ENCODE measurements at places on chromosomes 12 and 14.

DNA sequence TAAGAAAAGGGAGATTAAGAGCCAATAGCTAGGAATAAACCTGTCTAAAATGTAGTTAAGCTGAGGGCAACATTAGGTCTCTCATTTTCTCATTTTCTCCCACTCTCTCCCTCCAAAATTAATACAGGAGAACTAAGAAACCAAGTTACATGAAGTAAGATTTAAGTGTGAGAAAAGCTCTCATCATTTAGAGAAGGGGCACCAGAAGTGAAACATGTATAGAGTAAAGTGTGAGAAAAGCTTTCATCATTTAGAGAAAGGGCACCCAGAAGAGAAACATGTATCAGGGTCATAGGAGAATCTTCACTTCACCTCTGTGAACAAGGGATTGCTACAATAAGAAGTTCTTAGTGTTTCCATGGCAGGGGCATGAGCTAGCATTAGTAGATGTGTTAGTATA, 132.4 kb upstream of the CNTN1 start:
- DNase-seq: no peak

- no peak for DNase-seq
These were observed 22.0 kb upstream of the PPFIBP1 start for GRCh38 chr12:27502021-27502435.

- DNase-seq: no peak
These were observed 35.2 kb downstream of the BRMS1L start for GRCh38 chr14:35861204-35861868.

- no peak for DNase-seq
These were observed 27.3 kb downstream of the RASAL1 start for GRCh38 chr12:113108308-113108707.

DNA sequence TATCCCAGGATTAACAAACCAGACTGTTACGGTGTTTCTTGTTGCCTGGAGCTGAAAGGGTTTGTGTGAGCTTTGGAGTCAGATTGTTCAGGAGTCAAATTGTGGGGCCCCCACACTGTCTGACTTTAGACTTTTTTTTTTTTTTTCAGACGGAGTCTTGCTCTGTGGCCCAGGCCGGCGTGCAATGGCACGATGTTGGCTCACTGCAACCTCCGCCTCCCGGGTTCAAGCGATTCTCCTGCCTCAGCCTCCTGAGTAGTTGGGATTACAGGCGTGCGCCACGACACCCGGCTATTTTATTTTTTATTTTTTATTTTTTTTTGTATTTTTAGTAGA, 847 bp downstream of the TSFM start:
- no peak for DNase-seq

GRCh38 chr12:68199127-68199526, 26.5 kb downstream of the IL26 start:
- DNase-seq: no peak

DNA sequence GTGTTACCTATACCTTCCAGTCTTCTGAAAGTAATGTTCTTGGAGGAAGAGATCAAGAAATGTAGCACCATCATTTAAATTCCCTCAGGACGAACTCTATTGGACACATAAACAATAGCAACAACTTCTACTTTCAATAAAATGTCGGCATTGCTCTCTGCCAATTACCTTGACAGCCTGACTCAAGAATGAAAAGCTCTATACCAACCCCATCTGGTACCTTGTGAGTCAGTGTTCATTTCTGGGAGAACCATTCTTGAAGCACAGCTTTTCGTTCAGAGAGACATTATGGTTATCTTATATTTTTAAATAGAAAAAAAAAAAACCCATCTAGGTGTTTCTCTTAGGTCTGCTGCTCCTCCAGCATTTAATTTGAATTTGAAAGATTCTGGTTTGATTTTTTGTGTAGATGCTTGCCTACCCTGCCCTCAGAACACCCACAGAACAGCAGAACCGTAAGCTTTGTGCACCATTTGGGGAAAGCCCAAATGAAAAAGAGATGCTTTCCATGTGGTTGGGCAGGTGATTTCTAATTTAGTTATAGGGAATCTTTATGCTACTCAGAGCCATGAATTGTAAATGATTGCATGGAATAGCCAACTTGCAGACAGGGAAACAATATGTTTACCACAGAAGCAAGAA, 156.0 kb downstream of the SAMD4A start:
- DNase-seq: no peak

- DNase-seq: no peak
These were observed 800.2 kb upstream of the LRFN5 start for GRCh38 chr14:40806471-40806870.

GRCh38 chr12:115922952-115923564, 354.4 kb downstream of the MED13L start:
- DNase-seq: no peak

GRCh38 chr12:51846911-51847642, 1.4 kb downstream of the FIGNL2 start:
- DNase-seq: no peak

DNA sequence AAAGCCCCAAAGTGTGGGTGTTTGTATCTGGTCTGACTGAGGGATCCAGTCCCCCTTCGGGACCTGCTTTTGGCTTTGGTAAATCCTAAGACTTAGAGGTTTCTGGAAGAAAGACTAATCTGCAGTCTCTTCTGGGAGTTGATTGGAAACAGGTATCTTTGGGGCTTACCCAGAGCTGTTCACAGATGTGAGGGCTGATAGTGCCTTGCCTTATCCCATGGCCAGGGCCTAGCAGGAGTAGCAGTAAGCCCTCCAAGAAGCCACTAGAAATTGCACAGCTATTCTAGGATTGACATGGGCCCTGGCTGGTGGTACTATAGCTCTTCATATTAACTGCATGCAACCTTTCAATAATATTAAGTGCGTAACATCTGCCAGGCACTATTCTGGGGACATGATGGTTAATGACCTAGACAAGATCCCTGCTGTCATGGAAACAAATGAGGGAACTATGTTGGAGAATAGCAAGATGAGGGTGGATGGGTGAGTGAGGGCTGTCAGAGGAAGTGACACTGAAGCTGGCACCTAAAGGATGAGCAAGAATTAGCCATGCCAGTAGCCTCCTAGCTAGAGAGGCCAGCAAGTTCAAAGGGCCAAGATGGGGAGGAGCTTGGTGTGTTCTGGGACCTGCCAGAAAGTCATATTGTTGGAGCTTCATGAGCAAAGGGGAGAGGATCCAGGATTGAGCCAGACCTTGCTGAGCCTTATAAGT, 71.7 kb downstream of the CRADD start:
- DNase-seq: no peak

DNA sequence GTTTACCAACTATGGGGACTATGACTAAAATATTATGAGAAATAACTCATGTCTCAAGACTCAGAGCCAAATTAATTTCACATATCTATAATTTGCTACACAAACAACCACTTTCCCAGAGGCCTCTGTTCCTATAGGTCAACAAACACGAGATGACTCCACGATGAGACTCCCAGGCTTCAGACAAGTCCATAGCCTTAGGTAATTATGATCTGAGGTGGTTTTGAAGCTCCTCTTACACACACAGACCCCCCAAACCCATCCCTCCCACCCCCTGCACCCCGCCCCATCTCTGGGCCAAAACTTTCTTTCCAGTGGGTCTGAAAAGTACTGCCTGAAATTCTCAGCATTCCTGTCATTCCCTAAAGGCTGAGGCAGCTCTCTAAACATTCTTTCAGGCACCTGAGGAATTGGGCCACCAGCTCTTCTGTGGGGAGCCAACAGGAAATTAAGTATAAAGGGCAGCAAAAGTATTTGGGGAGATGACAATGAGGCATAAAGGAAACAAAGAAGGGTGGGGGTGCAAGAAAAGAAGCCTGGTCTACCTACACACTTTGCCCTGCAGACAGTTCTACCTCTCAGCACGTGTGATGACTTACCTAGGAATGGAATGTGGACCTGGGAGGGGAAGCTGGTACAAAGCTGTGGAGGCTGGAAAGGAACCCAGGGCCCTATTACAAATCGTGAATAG, 143.6 kb downstream of the PAWR start:
- peak; percentile 50 for DNase-seq

GRCh38 chr12:78392918-78393317, 471.7 kb upstream of the SYT1 start:
- peak; percentile 13 for DNase-seq

- DNase-seq: no peak
These were observed 123.7 kb upstream of the TMTC1 start for GRCh38 chr12:29907461-29907860.

- DNase-seq: no peak
These were observed 12.4 kb upstream of the P2RX7 start for GRCh38 chr12:121120323-121120722.

GRCh38 chr14:92590176-92590575, 76.6 kb downstream of the RIN3 start:
- DNase-seq: no peak

DNA sequence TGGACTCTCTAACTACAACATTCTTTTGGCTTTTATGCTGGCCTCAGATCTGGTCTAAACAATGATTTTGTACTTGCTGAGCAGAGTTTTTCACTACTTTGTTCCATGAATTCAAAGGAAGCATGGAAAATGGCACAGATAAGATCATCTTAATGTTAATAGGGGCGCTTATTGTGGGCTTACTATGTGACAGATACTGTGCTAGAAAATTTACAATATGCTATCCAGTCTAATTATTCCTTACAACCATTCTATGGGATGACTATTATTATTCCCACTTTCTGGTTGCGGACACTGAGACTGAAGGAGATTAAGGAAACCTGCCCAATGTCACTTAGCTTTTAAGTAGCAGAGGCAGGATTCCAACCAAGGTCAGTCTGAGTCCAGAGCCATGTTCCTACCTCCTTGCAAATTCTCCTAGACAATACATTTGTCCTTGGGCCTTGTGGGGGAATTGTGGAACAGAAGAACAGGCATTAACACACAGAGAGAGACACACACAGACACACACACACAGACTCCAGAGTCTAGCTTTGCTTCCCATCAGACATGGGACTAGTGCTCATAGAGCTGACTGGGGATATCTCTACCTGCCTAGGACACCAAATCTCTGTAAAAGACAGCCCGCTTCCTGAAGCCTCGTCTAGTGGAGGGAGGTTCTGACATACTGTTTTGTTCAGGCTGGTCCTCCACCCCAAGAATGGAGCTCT, 107.7 kb downstream of the SLC38A1 start:
- DNase-seq: no peak

GRCh38 chr12:102498471-102498870, 18.1 kb upstream of the IGF1 start:
- DNase-seq: no peak

DNA sequence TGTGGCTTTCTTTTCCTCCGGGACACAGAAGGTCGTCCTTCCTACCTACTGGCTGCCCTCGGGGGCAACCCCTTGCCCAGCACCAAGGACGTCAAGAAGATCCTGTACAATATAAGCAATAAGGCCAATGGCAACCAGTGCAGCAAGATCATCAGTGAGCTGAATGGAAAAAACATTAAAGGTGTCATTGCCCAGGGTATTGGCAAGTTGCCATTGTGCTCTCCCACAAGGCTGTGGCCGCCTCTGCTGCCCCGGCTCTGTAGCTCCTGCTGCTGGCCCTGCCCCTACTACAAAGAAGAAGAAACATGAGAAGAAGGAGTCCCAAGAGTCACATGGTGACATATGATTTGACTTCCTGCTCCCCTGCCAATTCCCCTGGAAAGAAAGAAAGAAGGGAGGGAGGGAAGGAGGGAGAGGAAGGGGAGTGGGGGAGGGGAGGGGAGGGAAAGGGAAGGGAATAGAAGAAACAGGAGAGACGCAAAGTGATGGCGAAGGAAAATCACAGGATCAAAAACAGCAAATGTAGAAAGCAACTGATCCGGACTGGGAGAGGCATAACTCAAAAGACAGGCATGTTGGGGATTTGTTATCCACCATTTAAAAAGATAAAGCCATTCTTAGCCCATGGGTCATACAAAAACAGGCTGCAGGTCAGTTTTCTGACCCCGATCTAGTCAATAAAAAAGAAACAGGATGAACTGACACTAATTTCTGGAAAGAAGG, 61.3 kb upstream of the RESF1 start:
- peak; percentile 92 for DNase-seq

DNA sequence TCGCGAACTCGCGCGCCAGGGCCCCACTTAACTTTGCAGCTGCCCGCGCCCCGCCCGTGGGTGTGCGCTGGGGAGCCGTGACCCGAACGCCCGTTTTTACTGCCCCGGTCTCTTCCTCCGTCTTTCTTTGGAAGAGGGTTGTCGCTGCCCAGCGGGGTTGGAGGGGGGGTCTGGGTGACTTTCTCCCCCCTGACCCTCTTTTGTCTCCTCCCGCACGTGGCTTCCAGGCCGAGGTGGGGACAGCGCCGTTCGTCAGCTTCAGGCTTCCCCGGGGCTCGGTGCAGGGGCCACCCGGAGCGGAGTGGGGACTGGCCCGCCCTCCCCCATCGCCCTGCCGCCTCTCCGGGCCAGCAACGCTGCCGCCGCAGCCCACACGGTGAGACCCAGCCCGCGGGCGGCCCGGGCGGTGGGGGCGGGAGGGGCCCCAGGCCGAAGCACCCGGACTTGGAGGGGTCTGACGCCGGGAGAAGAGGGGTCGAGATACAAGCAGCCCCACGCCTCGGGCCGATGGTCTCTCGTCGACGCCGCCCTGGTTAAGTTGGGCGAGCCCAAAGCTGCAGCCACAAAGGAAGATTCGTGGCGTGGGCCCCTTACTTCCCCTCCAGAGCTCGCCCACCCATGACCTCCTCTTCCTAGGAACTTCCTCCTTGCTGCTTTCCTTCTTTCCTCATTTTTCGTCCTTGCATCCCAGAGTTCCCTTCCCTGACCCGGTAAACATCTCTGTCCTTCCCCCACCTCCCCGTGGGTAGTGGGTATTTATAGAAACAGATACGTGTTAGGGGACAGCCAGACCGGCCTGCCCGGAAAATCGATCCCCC, 1.2 kb downstream of the DYRK2 start:
- DNase-seq: no peak

DNA sequence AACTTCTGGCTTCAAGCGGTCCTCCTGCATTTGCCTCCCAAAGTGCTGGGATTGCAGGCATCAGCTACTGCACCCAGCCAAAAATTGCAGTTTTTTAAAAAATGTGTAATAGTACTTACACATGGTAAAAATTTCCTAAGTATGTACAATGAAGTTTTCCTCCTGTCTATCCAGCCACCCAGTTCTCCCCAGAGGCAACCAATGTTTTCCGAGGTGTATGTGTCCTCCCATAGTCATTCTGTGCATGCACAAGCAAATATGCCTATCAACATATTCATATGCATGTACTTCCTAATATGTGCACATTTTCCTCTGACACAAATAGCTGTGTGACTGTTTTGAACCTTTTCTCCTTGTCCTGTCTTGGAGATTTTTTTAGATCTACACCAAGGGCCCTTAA, 195.0 kb downstream of the SLC5A8 start:
- no peak for DNase-seq

- DNase-seq: no peak
These were observed 103.7 kb upstream of the MDM1 start for GRCh38 chr12:68435816-68436215.

DNA sequence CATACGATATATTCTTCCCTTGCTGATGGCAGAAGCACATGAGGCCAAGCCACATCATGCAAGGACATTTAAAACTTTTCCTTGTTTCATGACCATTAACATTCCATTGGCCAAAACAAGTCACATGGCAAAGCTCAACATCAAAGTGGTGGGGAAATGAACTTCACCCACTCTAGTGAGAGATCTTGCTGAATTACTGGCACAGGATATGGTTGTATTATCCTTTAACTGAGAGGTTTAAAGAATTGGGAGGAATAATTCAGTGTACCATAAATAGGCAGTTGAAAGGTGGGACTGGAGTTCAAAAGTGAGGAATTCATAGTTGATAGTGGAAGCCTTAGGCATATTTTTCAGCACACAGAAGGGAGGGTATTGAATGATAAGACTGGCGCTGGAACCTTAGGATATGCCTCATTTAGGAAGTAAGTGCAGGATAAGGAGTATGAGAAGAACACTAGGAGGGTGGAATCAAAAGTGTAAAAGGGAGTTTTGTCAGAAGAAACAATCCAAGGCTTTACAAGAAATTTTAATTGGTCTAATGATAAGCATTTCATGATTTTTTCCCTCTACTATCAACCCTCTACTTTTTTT, 398.8 kb downstream of the C12orf75 start:
- no peak for DNase-seq
